ENCODE measurements at places on chromosomes 12 and 14.

- DNase-seq = peak; percentile 28
Observed at GRCh38 chr12:92208613-92209121, 63.0 kb upstream of the BTG1 start.

GRCh38 chr12:62813031-62813829 is 121.7 kb downstream of the PPM1H start:
- peak; percentile 27 for DNase-seq

- no peak for DNase-seq
Observed at GRCh38 chr12:124730455-124730932, 133.2 kb downstream of the SCARB1 start.

- no peak for DNase-seq
Observed at GRCh38 chr12:80293759-80294158, 150.3 kb upstream of the PTPRQ start.

GRCh38 chr12:30796891-30797371 is 42.2 kb upstream of the CAPRIN2 start:
- no peak for DNase-seq

- no peak for DNase-seq
Observed at GRCh38 chr12:92226071-92226661, 80.5 kb upstream of the BTG1 start.
